ENCODE measurements at places on chromosomes 7 and 10.

GRCh38 chr7:136275794-136276193 lies 298.6 kb upstream of the MTPN start:
- no peak for DNase-seq

DNA sequence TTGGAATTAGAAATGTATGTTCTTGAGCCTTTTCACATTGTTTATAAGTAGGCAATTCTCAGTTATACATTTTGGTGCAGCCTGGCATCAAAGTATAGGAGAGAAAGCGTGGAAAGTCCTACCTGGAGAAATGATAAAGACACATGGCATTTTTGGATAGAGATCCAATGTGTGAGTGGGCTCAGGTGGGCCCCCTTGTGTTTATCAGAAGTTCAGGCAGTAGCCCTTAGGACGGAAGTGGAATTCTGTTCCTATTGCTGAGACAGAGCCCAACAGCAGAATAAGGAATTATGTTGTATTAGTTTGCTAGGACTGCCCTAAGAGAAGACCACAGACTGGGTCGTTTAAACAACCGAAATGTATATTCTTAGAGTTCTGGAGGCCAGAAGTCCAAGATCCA lies 85.2 kb upstream of the AMPH start:
- DNase-seq: peak; percentile 35

GRCh38 chr7:44378744-44379143 lies 53.4 kb upstream of the CAMK2B start:
- DNase-seq: peak; percentile 21

GRCh38 chr7:115047958-115048720 lies 126.2 kb downstream of the MDFIC start:
- no peak for DNase-seq

GRCh38 chr7:157693521-157694375 lies 356.9 kb downstream of the DNAJB6 start:
- DNase-seq: peak; percentile 93

DNA sequence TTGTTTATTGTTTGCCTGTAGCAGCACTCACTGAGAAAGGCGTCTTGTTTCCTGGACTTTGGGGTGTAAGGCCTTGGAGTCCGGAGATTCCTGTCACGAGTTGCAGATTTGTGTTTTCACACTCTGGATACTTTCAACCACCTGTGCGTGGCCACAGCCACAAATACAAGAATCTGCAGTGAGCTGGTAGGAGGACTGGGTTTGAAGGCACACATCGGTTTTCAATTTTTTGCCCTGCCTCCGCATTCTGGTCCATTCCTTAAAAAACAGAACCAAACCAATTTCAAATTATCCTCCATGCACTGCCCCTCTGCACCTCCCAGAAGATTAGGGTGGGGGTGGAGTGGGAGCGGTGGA lies 619 bp downstream of the EXOC4 start:
- no peak for DNase-seq

All from H7 (cell line).